Fibroblast of lung (primary cell): ENCODE measurements at places on chromosomes 12 and 14.

DNA sequence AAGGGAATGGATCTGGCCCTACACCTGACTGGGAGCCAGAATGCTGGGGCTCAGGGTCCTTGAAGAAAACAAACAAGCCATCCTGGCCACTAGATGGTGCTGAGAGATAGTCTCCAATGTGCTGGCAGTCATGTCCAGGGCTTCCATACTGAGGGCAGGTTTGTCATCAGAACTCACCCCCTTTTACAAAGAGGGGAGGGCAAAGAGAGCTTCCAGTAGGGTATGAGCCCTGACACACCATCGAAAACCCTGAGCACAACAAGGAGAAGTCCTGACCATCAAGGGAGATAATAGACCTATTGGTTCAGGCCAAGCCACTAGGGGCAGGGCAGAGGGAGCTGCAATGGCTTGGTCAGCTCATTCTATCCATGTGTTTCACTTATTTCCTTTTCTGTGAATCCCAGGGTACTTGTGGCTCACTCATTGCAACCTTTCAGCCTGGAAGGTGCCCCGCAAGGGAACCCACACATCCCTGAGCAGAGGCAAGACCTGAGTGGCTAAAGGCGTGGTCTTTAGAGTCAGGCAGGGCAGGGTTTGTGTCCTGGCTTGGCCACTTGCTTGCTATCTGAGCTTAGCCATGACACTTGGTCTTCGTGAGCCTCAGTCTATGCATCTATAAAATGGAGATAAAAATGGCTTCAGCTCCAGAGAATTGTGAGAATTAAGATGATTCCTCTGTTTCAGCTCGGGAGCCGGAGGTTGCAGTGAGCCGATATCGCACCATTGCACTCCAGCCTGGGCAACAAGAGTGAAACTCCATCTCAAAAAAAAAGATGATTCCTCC, 6.2 kb upstream of the PLEKHH1 start:
- DNase-seq = peak; percentile 40

- DNase-seq = peak; percentile 2
These were observed 1133.3 kb downstream of the BCL11B start for GRCh38 chr14:98138666-98139065.

GRCh38 chr12:30859226-30859625, 67.3 kb upstream of the TSPAN11 start:
- DNase-seq = no peak

GRCh38 chr12:31732926-31733548, 4.2 kb upstream of the AMN1 start:
- peak; percentile 92 for DNase-seq

DNA sequence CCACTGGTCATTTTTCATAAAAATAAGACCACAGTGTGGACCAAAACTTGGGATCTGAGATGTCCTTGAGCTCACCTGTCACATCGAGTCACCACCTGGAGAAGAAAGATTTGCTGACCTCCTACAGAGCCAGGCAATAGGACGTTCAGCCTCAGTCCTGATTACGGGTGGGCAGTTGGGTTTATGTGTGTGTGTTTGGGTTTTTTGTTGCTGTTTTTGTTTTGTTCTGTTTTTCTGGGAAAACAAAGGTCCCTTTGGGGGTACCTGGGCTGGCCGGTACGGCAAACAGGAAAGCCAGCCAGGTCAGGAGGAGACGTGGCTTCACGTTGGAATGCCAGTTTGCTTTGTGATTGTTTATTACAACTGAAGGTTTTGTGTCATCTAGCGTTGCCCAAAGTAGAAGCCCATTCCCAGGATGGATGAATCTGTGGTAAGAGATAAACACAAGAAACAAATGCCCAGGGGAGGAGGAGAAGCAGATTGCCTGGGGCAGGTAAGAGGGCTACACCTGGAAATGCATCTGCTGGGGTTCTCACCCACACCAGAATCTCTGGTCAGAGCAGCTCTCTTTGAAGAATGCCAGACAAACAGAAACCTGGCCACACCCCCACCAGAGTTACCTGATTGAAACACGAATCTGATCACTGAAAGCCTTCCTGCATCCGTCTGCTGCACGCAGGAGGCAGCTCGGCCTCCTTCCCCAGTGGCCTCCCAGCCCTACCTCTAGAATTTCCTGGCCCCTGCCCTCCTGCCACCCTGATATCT, 100.1 kb upstream of the DIO3 start:
- DNase-seq = no peak

GRCh38 chr12:112239881-112240280, 114.5 kb downstream of the TRAFD1 start:
- DNase-seq = no peak

DNA sequence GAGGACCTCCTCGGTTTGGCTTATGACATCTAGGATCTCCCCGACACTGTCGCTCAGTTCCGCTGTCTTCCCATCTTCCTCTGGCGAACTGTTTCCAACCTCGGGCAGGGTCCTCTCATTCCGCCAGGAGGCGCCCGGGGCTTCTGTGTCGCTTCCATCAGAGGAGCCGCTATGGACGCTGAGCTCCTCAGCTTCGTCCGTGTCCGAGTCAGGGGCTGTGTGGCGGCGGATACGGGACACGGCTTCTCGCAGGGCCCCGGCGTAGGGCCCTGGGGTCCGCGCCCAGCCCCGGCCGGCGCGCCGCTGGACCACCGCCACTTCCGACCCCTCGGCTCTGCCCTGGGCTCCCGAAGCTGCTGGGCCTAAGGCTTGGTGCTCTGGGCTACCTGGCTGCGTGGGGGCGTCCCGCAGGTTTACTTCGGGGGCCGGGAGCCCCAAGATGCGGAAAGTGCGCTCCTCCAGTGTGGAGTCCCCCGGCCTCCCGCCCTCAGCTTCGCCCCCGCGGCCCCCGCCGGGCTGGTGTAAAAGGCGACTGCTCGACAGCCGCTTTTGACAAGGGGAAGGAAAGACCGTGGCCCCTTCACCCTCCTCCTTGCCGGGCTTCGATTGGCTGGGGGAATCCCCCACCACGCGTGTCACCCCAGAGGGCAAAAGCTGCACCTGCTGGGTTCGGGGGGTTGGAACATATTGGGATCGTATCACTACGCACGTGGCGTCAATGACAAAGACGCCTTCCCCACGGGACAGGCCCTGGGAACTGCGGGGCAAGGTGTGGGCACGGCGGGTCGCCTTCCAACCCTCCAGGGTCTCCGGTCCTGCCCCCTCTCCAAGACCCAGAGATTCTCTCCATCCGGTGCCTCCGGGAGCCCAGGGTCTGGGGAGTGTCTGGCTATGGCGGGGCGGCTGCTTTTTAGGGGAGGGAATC, 2.1 kb downstream of the DDN start:
- peak; percentile 68 for DNase-seq

DNA sequence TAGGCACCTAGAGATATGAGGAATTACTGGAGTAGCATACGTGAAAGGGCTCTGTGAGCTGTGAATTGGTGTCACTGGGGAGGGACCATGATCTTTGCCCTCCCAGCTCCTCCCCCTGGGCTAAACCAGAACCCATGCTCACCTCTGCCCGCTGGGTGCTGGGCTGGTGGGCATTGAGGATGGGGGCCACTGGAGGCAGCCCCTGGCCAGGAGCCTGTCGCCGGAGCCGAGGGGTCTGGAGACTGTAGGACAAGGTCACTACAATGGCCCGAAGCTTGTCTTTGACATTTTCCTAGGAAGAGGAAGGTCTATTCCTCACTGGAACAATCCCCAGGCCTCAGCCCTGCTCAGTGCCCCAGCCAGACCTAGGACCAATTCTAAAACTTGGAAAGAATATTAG, 11.6 kb downstream of the ITGA7 start:
- DNase-seq = no peak

- DNase-seq = no peak
These were observed 6.1 kb upstream of the LRP1-AS start for GRCh38 chr12:57153415-57153997.

- no peak for DNase-seq
These were observed 118.0 kb upstream of the NPAS3 start for GRCh38 chr14:32820682-32821081.

GRCh38 chr14:92982956-92983355, 60.0 kb downstream of the CHGA start:
- no peak for DNase-seq

- peak; percentile 20 for DNase-seq
These were observed 70.2 kb upstream of the SLC38A2 start for GRCh38 chr12:46442738-46443137.

- DNase-seq = no peak
These were observed 27.4 kb downstream of the DTX1 start for GRCh38 chr12:113083863-113084435.

GRCh38 chr12:116708826-116709756, 28.8 kb downstream of the SPRING1 start:
- peak; percentile 70 for DNase-seq
